LHCN-M2 (cell line): ENCODE measurements at places on chromosomes 12 and 14. TPM values are rescaled to one million over a fixed set of nuclear protein-coding genes. Genes with fewer than 3 reads are reported as not detected.

DNA sequence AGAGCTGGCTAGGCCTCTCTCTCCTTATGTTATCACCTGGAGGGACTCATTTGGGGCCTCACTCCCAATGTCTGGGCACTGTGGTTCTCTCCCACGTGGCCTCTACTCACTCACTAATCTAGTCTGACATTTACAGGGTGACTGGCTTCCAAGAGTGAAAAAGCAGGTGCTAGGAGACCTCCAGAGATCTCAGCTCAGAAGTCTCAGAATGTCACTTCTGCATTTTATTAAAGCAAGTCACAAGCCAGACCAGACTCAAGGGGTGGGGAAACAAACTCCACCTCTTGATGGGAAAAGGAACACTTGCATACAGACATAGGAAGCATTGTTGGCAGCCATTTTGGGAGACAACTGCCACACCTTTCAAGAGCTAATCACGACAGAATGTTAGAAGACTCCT, 175.9 kb downstream of the MON2 start:
- DNase-seq, result no peak

MGST1 gene
- 78.8 and 84.2 TPM in 2 replicates for total RNA-seq

GRCh38 chr12:121628037-121628436, 1.7 kb downstream of the ORAI1 start:
- no peak for DNase-seq

GRCh38 chr12:131543040-131543439, 167.8 kb upstream of the SFSWAP start:
- no peak for DNase-seq

GRCh38 chr12:54016478-54016964, 7.7 kb downstream of the HOXC8 start:
- DNase-seq, result peak; percentile 96

GARIN6 gene
- not detected in 2 replicates for total RNA-seq

- DNase-seq, result no peak
Observed at GRCh38 chr14:23895480-23895879, 58.1 kb upstream of the DHRS4 start.

DNA sequence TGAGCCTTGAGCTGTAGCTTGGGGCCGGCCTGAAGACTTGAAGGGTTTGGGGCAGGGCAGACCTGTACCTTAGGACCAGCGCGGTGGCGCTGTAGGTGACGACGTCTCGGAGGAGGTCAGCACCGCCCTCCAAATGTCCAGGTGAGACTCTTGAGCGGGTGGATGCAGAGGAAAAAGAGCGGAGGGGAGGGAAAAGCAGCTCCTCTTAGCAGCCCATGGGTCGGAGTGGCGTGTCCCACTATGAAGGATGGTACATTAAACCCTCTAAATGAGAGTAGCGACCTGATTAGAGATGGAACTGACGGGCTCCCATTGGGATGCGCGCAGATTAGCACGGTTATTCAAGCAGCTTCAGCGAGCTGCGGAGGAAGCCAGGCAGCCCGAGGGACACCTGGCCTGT, 77.0 kb upstream of the MAP1LC3B2 start:
- no peak for DNase-seq

DNA sequence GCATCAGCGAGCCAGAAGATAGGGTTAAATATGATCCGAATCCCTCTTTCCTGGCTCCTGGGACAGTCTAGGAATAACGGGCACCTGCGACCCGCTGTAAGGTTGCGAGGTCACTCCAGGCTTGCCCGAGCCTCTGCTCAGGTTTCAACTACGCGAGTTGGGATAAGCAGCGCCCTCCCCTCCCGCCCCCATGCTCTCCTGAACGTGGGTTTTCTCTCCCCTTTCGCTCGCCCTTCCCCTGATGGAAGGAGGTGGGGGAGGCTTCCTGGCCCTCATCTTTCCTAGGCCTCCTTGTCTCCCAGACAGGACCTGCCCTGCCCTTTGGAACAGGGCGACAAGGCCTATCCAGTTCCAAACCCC, 753 bp upstream of the ATP5MC2 start:
- peak; percentile 39 for DNase-seq

DNA sequence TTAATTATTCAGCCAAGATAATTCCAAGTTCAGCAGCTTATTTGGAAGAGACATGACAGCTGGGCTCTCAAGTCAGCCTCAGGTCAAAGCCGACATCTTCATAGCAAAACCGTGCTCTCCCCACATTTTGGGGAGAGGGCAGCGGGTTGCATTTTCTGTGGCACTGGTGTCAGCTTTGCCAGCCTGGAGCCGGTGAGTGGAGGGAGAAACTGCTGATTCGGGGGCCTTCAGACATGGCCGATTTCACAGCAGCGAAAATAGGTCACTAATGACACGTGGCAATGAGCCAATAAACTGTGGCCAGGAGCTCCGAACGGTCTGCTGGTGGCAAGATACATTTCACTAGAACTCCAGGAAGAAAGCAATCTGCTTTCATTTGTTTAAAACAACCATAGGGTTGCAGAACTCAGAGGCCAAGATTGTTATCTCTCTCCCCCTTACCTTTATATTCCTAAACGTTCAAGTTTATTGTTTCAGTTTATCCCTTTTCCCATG, 173.2 kb downstream of the CAND1 start:
- DNase-seq, result peak; percentile 41

GRCh38 chr14:94805680-94806288, 35.9 kb upstream of the GSC start:
- DNase-seq, result no peak

GRCh38 chr14:26370115-26370514, 227.7 kb downstream of the NOVA1 start:
- no peak for DNase-seq

BIN2 gene
- total RNA-seq, result not detected in 2 replicates

SIX4 gene
- total RNA-seq, result 21.7 and 29.2 TPM in 2 replicates

DNA sequence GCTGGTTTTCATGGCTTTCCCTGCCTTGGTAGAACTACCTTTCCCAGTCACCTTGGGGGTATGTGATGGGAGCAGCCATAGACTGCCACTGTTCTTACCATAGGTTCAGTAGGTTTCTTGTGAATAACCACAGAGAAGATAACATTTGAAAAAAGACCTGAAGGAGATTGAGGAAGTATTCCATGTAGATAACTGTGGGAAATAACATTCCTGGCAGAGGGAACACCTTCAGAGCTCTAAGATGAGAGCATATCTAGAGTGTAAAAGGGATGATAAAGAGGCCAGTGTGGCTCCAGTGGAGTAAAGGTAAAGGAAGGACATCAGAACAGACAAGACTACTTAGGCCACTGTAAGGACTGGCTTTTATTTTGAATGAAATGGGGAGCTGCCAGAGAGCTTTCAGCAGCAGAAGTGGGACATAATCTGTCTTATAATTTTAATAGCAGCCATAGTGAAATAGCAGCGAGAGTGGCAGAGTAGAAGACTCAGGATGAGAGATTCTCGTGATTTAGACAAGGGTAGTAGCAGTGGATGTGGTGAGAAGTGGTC, 82.6 kb upstream of the KCNH3 start:
- no peak for DNase-seq

TTC9 gene
- 5.1 and 5.6 TPM in 2 replicates for total RNA-seq

GRCh38 chr12:129941618-129942017, 37.8 kb upstream of the TMEM132D start:
- no peak for DNase-seq
